Type B pancreatic cell (in vitro differentiated cells): ENCODE measurements at places on chromosomes 11 and 22.

- DNase-seq = no peak
These were observed 13.7 kb downstream of the MEI1 start for GRCh38 chr22:41713004-41713403.

DNA sequence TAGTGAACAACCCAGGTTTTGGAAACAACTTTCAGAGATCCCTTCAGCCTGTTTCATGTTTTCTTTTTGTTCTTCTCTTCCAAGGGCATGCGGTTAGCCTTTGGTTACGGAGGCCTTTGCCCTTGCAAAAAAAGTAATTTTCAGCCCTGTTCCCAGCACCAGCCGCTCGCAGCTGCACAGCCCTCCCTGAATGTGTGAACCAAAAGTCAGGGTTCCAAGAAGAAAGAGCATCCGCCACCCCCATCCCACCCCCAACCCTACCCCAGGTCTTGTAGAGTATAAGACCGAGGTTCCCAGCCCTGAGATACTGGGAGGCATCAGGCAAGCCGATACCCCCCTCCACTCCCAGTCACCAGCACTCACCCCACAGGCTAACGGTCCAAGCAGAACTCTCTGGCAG lies 56.4 kb downstream of the IGLL1 start:
- DNase-seq = no peak

- peak; percentile 39 for DNase-seq
These were observed 11.6 kb upstream of the CAPN5 start for GRCh38 chr11:77055101-77055561.

GRCh38 chr11:67015048-67015447 lies 7.9 kb upstream of the SYT12 start:
- no peak for DNase-seq

DNA sequence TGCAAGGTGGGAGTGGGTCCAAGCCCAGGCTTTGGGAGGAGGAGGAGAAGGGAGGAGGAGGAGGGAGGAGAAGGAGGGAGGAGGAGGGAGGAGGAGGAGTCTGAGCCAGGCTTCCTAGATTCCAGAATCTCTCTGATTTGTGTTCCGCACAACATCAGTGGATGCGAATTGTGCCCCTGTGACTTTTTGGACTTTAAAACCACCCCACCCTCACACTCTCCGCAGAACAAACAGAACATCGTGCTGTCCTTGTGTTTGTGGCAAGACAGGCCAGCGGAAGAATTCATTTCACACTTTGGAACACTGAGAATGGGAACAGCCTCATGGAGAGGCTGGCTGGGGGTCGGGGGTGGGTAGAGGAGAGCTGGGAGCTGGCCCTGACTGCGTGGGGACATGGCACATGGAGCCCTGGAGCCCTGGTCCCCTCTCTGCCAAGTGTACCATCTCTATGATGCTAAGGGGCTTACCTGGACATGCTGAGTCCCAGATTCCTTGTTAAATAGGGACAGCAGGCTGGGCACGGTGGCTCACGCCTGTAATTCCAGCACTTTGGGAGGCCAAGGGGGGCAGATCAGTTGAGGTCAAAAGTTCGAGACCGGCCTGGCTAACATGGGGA lies 16.4 kb upstream of the SHANK2 start:
- peak; percentile 44 for DNase-seq
